Stimulated activated CD4-positive, alpha-beta T cell treated with anti-CD3 and anti-CD28 coated beads, Interleukin-4, amount 100 ng/mL, for 1 hour (primary cell): ENCODE measurements at places on chromosomes 1 and 21.

- DNase-seq = no peak
Observed at GRCh38 chr1:192906334-192906733, 97.5 kb downstream of the RGS2 start.

- DNase-seq = no peak
Observed at GRCh38 chr1:78044796-78045562, 787 bp upstream of the GIPC2 start.

DNA sequence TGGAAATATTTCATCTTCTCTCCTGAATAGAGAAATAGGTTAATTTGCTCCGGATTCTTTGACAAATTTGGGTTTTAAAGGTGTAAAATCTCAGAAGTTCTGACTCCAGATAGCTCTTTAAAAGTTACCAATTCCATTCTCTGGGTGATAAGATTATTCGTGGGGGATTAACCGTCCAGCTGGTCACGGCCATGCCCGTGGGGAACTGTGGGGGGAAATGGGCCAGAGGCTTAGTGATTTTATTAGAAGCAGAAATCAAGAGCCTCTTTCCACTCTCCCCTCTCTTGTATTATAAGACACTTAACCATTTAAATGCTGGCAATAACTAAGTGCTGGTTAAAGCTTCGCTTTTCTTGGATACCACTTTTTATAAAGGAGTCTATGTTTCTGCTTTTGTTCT, 376.4 kb upstream of the KAZN start:
- no peak for DNase-seq

DNA sequence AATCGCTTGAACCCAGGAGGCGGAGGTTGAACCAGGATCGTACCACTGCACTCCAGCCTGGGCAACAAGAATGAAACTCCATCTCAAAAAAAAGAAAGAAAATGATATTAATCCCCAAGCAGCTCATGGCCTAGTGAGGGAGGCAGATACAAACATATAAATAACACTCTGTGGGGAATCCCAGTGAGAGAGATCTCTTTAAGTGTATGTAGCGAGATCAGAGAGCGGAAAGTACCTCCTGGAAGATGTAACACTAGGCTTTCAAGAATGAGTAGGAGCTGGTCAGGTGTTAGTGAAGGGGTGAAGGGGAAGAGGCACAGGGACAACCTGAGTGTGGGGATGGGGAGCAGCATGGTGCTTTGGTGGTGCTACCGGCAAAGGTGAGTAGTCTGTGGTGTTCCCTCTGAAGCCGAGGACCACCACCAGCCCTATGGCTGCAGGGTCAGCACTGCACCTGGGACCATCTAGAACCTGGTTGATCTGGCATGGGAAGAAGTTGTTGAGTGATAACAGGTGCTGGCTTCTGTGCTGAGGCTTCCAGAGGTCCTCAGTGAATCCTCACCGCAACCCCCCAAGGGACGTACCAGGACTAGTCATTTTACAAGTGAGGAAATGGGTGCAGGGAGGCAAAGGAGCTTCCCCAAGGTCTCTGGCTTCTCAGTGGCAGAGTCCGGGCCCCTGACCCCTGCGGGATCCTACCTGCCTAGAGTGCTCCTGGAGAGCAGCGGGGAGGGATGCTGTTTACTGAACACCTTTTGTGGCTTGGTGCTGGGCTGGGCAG, 367.6 kb upstream of the VAMP3 start:
- DNase-seq = no peak

DNA sequence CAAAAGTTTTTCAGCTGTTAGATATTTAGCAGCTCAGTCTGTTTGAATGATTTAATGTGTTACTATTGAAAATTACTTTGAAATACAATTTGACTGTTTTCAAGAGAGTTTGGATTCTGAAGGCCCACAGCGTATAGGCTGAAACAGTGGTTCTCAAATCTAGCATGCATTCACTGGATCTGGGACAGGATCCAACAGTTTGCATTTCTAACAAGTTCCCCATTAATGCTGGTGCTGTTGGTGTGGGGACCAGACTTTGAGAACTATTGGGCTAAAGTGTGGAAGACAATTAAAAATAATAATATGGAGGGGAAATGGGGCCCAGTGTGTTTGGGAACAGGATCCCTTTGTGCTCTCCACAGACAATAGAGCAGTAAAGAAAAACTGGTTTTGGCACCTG, 31.9 kb downstream of the ITSN1 start:
- no peak for DNase-seq

- no peak for DNase-seq
Observed at GRCh38 chr1:248793592-248793991, 32.1 kb downstream of the SH3BP5L start.

DNA sequence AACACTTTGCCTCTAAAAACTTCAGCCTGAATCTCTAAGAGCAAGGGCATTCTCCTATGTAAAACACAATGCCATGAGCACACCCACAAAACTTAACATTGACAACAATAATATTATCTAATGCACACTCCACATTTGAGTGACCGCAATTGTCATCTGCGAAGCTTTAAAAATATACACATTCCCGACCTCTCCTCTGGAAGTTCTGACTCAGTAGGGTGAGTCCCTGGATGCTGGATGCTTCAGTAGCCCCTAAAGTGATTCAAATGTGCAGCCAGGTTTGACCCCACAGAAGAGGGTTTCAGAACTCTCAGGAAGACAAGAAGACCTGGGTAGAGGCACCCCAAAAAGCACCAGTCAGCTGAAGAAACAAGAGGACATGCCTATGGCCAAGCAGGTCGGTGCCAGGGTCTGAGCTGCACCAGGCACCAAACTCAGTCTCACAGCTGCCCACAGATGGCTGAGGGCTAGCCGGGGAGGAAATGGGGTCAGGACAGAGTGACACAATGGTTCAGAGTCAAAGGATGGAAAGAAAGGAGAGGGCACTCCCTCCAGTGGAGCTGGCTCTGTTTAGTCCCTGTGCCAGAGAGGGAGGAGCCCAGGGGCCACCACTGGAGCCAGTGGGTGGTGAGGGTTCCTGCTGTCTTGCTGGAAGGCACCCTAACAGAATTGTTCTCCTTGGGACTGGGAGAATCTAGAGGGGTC, 17.4 kb downstream of the PIK3C2B start:
- no peak for DNase-seq

DNA sequence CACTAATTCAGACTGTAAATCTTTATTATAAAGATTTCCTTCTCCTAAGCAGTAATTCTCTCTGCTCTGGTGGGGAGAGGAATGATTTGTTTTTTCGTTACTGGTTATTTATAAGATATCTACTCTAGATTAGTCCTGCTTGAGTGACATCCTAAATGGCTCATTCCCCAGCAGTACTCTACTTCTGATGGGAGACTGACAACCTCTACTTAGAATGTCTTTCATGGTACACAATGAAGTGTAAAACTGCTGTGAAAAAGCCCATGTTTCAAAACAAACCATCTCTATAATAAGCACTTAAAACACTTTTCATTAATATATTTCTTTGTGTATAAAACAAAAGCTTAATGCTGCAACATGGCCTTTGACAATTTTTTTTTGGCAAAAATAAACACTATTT, 33.9 kb upstream of the ESRRG start:
- DNase-seq = no peak

GRCh38 chr1:48920851-48921250, 144.2 kb upstream of the BEND5 start:
- DNase-seq = no peak

- DNase-seq = no peak
Observed at GRCh38 chr1:101945884-101946283, 50.8 kb downstream of the OLFM3 start.

- DNase-seq = no peak
Observed at GRCh38 chr1:170309389-170310013, 163.7 kb downstream of the NTMT2 start.

DNA sequence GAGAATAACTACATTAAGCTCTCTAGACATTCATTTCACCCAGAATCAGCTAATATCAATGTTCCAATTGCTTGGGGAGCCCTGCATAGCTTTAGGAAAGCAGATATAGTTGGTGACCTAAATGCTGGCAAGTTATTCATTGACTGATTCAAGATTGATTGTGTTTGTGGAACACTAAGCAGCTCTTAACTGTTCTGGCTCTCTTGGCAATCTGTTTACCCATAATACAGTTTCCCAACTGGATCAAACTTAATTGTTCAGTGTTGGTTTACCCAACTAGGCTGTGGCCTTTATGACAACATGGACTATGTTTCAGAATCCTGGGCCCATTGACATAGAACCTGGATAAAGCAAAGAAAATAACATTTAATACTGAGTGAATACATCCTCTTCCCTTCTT, 83.7 kb downstream of the NRDC start:
- DNase-seq = no peak

DNA sequence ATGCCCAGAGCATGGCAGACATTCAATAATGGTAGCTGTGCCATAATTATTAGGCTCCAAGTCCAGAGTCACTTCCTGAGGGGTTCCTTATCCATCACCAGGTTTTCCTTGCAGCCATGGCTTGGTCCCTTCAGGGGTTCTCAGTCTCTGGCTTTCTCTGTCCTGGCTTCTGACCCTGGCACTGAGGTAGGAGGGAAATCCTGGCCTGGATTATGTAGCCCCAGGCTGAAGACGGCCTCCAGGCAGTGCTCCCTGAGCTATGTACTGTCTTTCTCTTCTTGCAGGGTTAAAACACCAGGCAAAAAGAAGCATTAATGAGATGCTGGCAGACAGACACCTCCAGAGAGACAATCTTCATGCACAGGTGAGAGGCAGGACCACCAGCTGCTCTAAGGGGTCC, 9.5 kb upstream of the PADI3 start:
- DNase-seq = no peak

- no peak for DNase-seq
Observed at GRCh38 chr1:117241512-117241911, 30.8 kb upstream of the VTCN1 start.

DNA sequence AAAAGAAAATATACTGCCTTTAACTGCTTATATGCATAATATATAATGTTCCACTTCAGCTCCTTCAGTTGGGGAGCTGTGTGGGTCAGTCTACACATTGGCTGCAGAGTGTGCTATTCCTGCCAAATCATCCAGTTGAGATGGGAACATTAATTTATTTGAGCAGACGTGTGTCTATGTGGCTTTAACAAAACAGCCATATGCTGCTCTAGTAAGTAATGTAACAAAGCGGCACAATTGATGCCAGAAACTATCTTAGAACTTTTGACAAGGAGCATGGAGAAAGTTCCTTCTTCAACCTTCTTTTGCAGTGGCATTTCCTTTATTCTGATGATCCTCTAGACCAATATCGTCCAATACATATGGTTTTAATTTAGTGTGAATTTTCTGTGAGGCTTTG, 285.9 kb upstream of the C1orf87 start:
- no peak for DNase-seq

DNA sequence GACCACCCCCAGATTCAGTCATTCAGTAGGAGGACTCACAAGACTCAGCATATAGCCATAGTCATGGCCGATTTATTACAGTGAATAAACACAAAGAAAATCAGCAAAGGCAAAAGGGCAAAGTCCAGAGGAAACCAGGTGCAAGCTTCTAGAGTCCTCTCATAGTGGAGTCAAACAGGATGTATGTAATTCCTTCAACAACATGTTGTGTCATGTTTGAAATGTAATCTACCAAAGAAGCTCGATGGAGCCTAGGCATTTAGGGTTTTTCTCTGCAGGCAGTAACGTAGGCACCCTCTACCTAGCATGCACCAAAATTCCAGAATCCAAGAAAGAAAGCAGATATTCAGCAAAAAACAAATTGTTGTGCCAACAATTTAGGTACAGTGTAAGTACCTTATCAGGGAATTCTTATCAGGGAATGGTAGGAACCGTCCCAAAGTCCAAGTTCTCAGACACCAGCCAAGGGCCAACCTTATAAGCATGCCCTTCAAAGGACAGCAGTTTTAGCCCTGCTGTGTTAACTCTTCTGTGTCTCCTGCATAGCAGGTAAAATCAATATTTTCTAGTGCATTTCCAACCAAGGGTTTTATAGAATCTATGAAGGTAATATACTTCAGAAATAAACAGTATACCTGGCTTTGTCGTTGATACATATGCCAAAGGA, 16.1 kb upstream of the SLAMF6 start:
- no peak for DNase-seq

DNA sequence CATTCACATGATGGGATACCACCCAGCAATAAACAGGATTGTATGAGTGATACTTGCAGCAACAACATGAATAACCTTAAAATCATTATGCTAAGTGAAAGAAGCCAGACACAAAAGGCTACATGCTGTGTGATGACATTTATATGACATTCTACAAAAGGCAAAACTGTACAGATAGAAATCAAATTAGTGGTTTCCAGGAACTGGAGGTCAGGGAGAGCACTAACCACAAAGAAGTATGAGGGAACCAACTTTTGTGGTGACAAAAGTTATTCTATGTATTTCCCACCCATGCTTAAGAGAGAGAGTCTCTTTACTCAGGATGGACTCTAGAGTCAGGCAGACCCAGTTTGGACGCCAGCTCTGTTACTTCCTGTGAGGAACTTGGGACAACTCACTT, 364.5 kb upstream of the DAB1 start:
- DNase-seq = no peak

GRCh38 chr1:227740401-227740960, 5.2 kb downstream of the SNAP47 start:
- DNase-seq = no peak

DNA sequence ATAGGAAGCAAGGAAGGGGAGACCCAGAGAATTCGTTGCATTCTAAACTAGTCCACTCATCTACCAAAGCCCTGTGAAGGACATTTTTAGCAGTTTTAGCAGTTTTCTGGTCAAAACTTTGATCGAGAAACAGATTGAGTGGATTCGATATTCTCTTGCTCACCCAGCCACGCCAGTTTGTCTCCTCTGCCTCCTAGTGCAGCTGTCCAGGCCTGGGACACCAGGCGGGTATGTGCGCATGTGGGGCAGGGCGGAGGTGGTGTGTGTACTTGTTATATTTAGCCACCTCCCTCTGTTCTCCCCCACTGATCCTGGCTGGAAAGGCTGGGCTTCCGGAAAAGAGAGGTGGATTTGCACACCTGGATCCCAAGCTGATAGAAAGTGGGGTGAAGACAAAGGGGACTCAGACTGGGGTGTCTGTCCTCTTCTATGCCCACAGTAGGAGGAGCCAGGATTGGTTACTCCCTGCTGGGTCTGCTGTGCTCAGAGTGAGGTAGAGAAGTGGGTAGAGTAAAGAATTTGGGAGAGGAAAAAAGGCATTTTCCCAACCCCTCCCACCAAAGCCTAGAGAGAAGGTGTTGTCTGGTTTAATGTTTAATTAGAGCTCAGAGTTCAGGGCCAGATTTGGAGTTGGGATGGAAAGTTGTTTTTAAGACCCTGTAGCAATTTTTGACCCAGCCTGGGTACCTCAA, 3.8 kb downstream of the LMNA start:
- DNase-seq = no peak

- DNase-seq = no peak
Observed at GRCh38 chr21:29115899-29116298, 14.5 kb upstream of the MAP3K7CL start.

- no peak for DNase-seq
Observed at GRCh38 chr1:95309031-95309471, 75.0 kb downstream of the RWDD3 start.

- DNase-seq = no peak
Observed at GRCh38 chr1:71094913-71095312, 14.1 kb upstream of the ZRANB2 start.

GRCh38 chr1:168091720-168092550, 44.8 kb downstream of the GPR161 start:
- DNase-seq = no peak

GRCh38 chr1:4960336-4960735, 305.9 kb downstream of the AJAP1 start:
- no peak for DNase-seq

GRCh38 chr21:35578831-35579471, 481.4 kb downstream of the SETD4 start:
- DNase-seq = peak; percentile 15
